Non-pigmented ciliary epithelial cell (primary cell): ENCODE measurements at places on chromosomes 2 and 18.

- DNase-seq, result no peak
Measured at GRCh38 chr2:197596766-197597165, 78.6 kb downstream of the RFTN2 start.

DNA sequence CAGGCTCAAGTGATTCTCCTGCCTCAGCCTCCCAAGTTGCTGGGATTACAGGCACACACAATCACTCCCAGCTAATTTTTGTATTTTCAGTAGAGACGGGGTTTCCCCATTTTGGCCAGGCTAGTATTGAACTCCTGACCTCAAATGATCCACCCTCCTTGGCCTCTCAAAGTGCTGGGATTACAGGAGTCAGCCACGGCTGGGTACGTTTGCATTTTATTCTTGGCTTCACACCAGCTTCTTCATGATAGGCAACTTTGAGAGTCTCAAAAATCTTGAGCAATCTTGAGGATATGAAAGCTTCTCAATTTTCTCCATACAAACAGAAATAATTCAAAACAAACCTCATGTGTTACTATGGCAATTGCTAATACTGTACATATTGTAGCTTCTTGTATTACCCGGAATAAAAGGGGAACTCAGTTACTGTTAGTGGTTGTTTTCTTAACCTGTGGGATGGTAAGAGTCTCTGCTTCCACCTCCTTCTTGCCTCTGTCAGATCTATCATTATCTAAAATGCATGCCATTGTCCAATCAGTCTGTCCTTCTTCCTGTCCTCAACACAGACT is 102.9 kb upstream of the SYT4 start:
- no peak for DNase-seq

DNA sequence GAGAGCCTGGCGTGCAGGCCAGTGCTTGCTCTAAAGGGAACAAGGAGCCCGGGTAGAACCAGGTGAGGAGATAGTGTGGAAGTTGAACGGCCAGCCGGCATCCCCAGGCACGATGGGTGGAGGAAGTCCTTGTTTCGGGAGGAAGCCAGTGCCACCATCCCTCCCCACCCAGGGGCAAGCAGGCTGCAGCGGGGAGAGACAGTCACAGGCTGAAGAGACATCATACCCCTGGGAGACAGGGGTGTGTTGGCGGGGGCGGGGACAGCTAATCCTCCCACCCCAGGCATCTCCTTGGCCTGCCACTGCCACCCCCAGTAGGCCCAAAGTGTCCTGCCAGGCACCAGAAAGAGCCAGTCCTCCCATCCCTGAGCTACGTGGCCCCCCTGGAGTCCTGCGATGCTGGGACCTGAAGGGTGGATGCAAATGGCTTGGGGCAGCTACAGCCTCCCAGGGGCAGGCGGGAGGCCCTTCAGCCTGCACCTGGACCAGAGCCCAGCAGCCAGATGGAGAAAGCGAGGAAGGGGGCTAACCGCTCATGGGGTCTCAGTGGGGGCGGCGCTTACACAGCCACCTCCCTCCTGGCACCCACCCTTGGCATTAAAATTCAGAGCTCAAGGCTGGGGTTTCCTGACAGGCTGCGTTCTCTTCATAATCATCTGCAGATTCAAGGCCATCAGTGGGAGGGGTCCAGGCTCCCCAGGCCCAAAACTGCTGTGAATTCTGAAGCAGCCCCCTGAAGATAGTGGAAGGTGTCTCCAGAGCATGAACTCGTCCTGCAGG is 14.8 kb upstream of the GPR55 start:
- no peak for DNase-seq

DNA sequence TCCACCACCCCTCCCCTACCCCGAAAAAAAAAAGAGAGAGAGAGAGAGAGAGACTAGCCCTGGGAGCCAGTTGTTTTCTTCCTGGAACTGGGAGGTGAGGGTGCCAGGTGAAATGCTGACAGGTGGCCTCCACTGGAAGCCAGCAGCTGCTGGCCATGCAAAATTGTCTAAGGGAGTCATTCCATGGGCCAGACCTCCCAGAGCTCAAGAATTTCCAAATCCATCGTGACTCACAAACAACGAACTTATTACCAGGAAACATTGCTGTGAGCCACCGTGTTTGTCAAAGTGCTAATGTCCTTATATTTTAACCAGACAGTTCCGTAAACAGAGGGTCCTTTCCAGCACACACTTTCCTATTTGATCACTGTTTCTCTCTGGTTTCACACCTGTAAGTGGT is 68.5 kb upstream of the PID1 start:
- DNase-seq, result no peak

GRCh38 chr2:222353993-222354392 is 55.2 kb upstream of the PAX3 start:
- DNase-seq, result no peak

- peak; percentile 13 for DNase-seq
Measured at GRCh38 chr2:95278051-95278471, 3.8 kb downstream of the PROM2 start.

- peak; percentile 34 for DNase-seq
Measured at GRCh38 chr2:4047961-4048891, 344.9 kb downstream of the DCDC2C start.

- DNase-seq, result no peak
Measured at GRCh38 chr2:60706021-60706420, 50.0 kb upstream of the PAPOLG start.

- no peak for DNase-seq
Measured at GRCh38 chr2:54494087-54494486, 38.0 kb downstream of the SPTBN1 start.

DNA sequence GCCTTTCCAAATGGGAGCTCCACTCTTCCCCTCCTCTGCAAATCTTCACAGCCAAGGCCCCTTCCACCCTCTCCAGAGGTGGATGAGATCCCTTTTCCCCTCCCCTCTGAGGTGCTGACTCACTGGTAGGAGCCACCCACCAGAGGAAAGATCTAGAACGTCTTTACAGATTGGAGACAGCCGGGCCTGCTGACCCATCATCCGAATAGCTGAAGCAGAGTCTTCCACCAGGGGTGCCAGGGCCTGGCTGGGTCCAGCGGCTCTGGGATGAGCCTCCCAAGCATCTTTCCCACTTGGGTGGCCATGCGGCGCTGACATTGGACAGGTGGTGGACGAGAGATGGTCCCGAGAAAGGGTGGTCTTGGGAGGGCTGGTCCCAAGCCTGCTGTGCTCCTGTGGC is 9.0 kb downstream of the ERFE start:
- DNase-seq, result no peak

DNA sequence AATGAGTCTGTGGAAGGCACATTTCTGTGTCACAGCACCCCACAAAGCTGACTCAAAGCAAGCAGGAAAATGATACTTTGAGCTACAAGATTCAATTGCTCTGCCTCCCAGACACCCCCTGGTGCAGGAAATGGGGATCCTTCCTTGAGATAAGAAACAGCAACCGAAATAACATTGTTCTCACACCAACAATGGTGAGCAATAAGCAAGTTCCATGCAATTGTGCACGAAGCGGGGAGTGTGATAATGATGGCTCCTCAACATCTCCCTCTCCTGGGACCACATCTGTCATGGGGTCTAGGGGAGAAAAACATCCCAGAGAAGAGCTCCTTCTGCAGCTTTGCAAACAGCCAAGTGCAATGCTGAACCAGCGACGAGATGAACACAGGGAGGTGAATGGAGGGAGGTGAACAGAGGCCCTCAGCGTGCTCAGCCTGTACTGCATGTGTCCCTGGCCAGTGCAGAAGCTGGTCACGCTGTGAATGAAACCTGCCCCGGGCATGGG is 67.7 kb downstream of the PDCL3 start:
- no peak for DNase-seq

DNA sequence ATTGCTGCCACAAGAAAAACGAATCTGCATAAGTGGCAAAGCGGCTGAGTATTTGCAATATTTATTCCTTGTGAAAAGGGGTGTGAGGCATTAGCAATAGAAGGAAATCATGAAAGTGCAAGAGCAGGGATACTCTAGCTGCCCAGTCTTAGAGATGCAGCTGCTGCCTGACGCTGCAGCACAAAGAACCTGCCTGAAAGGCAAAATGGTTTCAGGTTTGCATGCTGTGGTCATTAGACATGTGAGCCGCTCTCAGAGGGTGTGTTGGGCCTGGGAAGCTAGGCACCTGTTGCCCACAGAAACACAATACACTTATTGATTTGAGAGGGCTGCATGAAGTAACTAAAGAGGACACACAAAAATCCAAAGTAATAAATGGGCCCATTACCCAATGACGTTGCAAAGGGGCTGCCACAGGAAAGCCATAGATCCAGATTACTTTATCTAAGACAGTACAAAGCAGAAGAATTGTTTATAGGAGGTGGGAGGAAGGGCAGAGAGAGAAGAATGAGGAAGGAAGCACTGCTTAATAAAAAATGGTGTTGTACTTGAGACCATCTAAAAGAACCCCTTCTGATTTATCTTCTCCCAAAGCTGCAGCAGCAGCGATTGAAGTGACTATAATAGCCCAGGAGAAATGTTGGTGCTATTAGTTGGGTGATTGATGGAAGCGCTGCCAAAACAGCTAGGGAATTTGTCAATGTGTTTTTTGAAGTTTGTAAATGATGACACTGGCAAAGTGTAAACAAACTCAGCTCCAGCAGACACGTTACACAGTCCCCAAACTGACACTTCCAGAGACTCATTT is 492.4 kb upstream of the ACVR2A start:
- no peak for DNase-seq

DNA sequence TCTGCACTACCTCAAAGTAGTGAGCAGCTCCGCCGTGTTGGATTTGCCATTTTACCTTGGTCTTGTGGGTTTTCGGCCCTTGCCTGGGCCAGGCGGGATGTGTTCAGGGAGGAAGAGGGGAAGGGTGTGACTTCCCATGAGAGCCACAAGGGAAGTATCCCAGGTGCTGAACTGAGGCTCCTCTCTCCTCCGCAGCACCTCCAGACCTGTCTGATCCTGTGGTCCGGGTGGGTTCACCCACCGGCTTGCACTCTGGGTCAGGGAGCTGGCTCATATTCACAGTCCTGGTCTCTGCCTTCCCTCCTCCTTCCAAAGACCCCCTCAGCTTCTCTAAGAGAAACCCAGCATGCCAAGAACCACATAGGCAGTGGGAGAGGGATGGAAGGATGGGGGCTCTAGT is 235.8 kb downstream of the SEPTIN10 start:
- DNase-seq, result no peak

DNA sequence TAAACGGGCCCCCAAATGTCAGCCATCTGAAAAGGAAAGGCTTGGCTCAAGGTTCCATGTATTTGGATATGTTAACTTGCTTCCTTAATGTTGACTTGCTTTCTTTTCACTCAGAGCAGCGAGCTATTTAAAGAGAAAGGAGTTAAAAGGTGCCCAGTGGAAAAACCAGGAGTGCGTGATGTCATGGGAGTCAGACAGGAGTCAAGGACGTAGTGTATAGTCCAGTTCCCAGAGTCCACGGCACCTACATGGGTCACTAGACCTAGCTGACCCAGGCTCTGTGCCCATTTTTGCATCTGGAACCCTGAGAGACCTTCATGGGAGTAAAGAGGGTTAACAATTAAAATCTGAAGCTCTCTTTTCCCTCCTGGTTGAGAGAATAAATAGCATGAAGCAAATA is 19.8 kb downstream of the SLC3A1 start:
- no peak for DNase-seq

- no peak for DNase-seq
Measured at GRCh38 chr2:241772063-241772499, 4.5 kb upstream of the GAL3ST2 start.

- no peak for DNase-seq
Measured at GRCh38 chr2:138474100-138474825, 27.3 kb upstream of the SPOPL start.

DNA sequence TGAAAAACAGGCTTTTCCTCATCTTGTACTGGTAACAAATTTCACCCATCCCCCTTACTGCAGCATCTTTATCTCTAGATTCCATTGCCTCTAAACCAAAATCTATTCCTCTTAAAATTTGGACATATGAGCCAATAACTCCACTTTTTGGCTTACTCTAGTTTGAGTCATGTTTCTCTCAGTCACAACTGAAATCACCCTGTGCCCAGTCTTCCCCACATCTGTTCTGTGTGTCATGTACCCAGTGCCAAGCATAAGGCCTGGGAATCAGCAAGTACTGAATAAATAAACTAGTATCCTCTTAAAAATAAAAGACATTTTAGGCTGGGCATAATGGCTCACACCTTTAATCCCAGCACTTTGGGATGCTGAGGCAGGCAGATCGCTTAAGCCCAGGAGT is 20.8 kb upstream of the CHN1 start:
- no peak for DNase-seq

DNA sequence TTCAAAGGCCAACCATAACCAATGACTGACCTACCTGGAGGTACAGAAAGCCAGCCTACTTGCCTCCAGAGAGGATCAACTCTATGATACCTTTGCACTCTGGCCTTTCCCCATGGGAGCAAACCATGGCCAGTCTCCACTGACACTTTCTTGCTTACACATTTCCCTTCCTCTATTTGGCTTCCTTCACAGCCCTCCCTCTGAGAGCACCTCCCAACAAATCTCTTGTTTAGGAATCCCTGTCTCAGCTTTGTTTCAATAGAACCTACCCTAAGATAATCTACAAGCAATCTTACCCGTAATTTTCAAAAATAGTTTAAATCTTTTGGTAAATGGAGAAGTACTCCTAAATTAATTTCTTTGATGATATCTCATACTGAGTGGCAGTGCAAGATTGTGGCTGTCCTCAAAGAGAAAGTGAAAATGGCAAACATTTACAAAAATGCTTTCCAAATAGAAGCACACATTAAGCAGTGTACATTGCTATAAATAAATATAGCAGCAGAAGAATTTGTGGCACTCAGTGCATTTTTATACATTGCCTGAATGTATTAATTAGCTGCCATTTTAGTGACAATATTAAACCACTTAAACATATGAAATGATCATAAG is 140.6 kb downstream of the CCDC148 start:
- DNase-seq, result no peak

DNA sequence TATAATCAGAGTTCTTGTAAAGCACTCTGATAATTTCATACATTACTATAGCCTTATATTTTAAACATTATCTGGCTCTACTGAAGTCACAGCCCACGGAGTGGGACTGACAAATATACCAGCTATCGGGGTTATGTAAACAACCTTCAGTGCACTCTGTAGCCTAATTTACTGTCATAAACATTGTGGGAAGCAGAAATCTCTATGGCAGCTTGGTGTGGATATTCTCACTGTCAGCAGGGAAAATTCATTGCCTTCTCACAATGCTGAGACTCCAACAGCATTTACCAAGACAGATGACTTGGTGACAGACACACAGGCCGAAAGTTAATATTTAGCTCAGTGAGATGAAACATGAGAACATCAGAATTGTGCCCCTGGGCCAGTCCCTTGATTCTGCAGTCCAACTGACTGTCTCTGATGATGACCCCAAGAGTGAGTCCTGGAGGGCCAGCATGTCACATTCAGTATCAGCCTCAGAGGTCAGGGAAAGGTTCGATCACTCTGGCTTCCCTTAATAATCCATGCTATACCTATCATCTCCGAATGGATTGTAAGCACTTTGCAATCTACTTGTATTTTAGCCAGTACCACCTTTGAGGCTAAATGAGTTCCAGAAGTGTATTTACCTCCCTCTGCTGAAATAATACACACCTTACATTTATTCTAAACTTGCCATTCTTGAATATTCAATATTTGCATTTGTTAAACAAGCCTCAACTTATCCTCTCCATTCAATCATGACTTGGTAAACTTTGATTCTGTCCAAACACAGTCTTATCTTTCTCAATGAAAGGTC is 146.2 kb upstream of the OSR1 start:
- no peak for DNase-seq

- peak; percentile 68 for DNase-seq
Measured at GRCh38 chr2:54471221-54471711, 15.1 kb downstream of the SPTBN1 start.
